ENCODE measurements at places on chromosomes 16 and 17. TPM values are rescaled to one million over a fixed set of nuclear protein-coding genes. Genes with fewer than 3 reads are reported as not detected.

DNA sequence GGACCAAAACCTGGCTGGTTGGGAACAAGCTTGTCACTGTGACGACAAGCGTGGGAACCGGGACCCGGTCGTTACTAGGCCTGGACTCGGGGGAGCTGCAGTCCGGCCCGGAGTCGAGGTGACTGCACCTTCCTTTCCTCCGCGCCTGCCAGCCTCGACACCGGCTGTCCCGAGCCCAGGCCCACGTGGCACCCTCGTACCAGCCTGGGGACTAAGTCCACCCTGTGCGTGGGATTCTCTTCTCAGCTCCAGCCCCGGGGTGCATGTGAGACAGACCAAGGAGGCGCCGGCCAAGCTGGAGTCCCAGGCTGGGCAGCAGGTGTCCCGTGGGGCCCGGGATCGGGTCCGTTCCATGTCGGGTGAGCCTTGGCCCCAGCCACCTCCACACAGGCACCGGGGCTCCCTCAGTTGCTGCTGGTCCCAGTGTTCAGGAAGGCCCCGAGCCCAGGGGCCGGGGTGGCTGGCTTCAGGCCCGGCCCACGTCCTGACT lies 31.6 kb downstream of the TSC2 start:
- no peak for DNase-seq

MT1F gene
- 2.4 TPM for total RNA-seq

DNA sequence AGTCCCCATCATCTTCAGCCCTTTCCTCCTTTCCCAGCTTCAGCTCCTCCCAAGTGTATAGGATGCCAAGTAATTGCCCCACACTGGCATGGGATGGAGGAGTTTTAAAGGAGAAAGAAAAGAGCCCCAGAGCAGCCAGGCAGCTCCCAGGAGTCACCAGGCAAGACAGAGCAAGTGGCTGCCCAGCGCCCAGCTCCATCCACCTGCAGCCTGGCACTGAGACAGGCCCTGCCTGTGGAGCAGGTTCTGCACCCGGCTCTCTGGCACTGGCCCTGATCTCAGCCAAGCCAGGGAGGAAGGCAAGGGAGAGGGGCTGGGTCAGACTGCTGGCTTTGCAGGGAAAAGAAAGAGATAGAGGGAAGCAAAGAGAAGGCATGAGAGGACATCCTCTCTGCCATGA lies 21.7 kb downstream of the FOXN1 start:
- no peak for DNase-seq

- no peak for DNase-seq
Observed at GRCh38 chr16:56961851-56962281, at the start of gene CETP. CETP (plus strand) TSS chr16:56961950; CDS start chr16:56961980, 30 bp downstream.

- no peak for DNase-seq
Observed at GRCh38 chr17:12953156-12953555, 64.7 kb downstream of the ELAC2 start.

DNAAF1 gene
- under 0.01 TPM for total RNA-seq

DNA sequence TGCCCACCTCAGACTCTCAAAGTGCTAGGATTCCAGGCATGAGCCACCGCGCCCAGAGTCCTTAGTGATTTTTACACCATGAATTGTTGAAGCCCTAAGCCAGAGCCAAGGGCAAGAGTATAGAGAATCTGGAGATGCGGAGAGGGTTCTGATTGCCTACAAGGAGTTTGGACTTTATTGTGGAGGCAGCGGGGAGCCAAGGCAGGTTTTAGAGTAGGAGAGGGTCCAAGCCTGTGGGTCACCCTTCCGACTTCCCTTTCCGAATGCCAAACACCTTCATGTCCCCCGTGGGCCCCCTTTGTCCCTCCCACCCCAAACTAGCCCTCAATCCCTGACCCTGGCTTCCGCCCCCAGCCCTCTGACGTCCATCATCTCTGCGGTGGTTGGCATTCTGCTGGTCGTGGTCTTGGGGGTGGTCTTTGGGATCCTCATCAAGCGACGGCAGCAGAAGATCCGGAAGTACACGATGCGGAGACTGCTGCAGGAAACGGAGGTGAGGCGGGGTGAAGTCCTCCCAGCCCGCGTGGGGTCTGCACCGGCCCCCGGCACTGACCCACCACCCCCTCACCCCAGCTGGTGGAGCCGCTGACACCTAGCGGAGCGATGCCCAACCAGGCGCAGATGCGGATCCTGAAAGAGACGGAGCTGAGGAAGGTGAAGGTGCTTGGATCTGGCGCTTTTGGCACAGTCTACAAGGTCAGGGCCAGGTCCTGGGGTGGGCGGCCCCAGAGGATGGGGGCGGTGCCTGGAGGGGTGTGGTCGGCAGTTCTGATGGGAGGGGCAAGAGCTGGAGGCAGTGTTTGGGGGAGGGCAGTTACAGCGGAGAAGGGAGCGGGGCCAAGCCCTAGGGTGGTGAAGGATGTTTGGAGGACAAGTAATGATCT lies 7.1 kb downstream of the MIEN1 start:
- DNase-seq, result no peak

GRCh38 chr17:80789356-80789902 lies 202.2 kb upstream of the CHMP6 start:
- DNase-seq, result peak; percentile 81

KARS1 gene
- total RNA-seq, result 222 TPM

DNA sequence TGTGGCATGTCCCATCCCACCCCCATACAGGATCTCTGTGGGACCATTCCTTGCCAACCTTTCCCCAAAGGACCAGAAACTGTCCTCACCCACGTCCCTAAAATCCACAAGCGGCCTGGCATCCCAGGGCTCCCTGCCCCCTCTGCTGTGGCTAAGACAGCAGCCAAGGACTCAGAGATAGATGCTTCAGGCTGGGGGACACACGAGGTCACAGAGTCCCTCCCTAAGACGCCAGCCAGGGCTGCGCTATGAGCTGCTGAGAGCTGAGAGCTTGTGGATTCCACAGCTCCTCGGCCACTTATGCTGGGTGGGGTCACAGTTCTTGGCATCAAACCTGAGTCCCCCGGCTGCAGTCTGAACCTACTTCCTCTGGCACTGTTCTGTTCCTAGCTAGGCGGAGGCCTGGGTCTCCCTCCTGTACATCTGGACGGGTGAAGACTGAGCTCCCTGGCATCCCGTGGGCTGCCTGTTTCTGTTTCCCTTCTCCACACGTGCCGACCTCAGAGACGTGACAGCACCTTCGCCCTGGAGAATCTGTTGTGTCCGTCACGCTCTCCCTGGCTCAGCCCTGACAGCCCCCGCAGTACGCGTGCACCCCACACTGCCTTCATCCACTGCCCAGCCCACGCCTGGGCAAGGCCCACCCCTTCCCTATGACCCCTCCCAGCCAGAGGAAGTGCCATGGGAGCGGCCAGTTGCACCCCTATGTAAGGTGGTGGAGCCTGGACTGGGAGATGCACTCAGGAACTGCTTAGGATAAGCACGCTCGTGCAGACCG lies 61.2 kb downstream of the ENGASE start:
- no peak for DNase-seq

DNA sequence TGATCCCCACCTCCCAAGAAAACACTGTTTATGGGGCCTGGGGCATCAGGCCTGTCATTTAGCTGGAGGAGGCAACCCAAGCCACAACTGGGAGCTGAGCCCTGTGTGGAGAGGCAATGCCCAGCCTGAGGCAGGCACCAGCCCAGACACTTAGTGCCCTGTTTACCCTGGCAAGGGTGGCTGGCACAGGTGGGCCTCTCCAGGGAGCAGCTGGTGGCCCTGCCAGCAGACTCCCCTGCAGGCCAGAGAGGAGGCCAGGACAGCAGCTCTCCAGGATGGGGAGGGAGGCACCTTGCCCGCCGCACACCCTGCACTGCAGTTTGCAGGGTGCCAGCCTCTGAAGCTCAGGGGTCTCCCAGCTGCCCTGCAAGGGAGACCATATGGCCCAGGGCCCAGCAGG lies 9.1 kb upstream of the TMEM92 start:
- no peak for DNase-seq

- DNase-seq, result no peak
Observed at GRCh38 chr16:86567701-86568581, 1.3 kb downstream of the FOXC2 start.

TP53TG3B gene
- not detected for total RNA-seq

DNA sequence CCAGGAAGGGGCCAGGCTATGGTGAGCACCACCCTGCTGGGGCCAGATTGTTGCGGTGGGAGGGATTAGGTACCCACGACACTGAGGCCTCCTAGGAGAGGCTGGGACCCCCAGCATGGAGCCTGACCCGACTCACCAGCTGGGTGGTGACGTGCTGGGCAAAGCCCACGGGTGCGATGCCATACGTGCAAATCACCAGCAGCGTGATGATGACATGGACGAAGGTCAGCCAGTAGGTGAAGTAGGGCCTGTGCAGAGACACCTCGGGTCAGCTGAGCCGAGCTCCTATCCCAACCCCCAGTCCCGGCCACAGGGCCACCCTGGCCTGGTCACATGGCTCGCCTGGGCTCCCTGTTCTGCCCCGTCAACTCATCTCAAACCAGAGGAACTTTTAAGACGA lies 7.5 kb downstream of the AANAT start:
- DNase-seq, result no peak

- no peak for DNase-seq
Observed at GRCh38 chr17:80498242-80498919, 22.0 kb upstream of the NPTX1 start.

GRCh38 chr17:27602721-27603420 lies 28.1 kb upstream of the LGALS9 start:
- no peak for DNase-seq

SLC13A2 gene
- not detected for total RNA-seq

DNA sequence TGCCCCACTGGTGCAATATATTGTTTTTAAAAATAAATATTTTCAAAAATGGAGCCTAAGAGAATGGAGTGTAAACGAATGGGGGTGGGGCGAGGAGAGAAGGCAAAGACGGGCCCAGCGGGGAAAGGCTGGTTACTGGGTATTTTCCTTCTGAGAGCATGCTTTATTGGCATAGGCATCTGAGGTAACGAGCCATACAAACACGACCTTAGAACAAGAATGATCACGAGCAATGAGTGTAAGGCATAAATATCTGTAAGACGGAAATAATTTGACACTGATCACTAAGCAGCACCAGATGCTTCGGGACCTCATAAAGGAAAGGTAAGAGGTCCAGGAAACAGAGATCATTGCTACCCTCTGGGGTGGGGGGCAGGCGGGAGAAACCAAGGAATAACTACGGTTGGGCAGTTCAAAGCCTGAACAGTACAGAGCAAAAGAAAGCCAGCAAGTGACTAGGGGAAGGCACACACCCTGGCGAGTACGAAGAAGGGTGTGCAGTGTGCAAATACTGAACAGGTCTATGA lies 959 bp downstream of the SSH2 start:
- DNase-seq, result peak; percentile 75

CARD14 gene
- total RNA-seq, result not detected

- DNase-seq, result no peak
Observed at GRCh38 chr17:48815311-48815710, 1.7 kb downstream of the TTLL6 start.

TM4SF5 gene
- not detected for total RNA-seq

GRCh38 chr17:251531-251930 lies 70.1 kb upstream of the DOC2B start:
- no peak for DNase-seq

CCL16 gene
- total RNA-seq, result 0.85 TPM

DNA sequence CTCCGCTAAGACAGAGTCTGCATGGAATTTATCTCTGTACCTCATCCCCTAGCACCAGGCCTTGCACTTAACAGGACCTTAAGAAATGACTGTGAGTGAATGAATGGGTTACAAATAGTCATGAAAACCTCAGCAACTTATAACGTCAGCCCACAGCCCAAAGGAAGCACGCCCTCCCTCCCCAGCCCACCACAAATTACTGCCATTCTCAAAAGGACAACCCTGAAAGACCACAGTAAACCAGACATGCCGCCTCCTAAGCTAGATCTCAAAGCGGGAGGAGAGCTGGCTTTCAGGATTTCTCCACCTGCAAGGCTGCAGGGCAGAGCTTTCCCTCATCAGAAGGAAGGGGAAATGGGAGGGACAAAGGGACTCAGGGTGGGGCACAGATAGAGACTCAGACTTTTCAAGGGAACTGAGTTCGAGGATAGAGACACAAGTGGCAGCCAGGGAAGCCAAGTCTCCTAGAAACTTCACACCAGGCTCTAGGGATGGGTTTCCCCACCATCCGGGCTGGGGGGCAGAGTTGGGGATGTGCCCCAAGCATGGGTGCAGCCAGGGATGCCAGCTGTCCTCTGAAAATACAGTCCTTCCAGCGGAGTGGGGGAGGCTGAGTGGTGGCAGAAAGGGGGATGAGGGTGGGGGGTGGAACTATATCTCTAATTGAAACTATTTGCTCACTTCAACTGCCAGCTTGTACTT lies 56.7 kb downstream of the PLXDC1 start:
- no peak for DNase-seq

KRT20 gene
- not detected for total RNA-seq

KRT37 gene
- total RNA-seq, result not detected
